ENCODE measurements at places on chromosomes 2 and 18. TPM values are rescaled to one million over a fixed set of nuclear protein-coding genes. Genes with fewer than 3 reads are reported as not detected.
A peak's percentile ranks its signal among the peaks of the same experiment; 100 is the strongest.

Gene C2orf80
- not detected for total RNA-seq

Gene SULT1C3
- total RNA-seq: not detected

Gene RPIA
- total RNA-seq: 8.8 TPM

DNA sequence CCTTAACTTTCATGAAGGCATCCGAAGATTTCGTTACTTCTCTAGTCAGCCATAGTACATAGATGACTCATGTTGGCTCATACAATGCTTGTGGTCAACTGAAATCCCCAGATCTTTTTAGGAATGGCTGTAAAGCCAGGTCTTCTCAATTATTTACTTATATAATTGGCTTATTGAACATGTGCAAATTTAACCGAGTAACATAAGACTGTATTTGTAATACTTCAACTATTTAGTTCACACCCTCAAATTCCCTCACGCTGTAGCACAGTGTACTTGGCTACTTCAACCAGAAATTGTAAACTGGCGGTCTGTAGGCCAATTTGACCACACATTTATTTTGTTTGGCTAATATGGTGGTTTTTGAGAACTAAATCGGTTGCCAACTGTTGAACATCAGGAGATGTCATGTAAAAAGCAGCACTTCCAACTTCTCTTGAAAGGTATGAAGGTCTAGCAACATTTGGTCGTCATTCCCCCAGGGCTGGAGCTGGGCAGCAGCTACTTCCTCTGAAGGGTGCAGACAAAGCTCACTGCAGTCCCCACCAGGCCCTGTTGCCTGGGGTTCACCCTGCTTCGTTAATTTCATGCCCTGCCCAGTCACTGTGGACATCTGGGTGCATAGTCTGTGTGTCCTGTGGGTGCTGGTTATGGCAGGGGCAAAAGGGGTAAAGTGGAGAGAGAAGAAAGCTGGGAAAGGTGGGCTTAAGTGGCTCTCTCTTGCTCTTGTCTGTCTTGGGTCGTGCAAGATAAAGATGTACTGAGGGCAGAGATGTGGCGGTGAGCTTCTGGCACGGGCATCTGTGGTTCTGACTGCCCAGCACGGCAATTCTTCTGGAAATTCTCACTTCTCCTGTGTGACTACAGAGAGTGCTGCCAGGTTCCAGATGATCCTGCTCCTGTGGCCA is 3.2 kb upstream of the SH3RF3 start:
- DNase-seq: peak; percentile 94

DNA sequence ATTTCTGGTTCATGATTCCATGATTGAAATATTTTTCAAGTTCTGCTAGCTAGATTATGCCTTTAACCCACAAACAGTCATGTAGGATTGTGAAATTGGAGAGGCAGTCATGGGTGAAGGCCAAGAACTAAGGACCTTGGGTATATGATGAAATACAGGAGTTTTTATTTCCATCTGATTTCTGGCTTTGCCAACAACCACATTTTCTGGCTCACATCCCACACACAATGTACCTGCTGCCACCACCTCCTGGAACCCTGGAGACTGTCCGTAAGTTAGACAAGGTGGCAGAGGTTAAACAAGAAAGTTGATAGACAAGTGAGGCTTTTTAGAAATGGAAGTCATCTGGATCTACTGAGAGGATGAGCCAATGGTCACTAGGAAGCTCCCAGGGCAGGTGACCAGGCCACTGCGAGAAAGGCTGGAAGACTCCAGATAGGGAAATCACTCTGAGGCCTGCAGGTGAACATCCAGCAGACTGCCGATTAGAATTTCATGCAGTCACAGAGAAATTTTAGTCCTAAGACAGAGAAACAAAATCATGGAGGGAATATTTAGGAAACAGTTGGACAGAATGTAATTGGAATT is 402.0 kb downstream of the ALK start:
- DNase-seq: no peak

- no peak for DNase-seq
Measured at GRCh38 chr2:231037731-231038482, 584 bp downstream of the C2orf72 start.

DNA sequence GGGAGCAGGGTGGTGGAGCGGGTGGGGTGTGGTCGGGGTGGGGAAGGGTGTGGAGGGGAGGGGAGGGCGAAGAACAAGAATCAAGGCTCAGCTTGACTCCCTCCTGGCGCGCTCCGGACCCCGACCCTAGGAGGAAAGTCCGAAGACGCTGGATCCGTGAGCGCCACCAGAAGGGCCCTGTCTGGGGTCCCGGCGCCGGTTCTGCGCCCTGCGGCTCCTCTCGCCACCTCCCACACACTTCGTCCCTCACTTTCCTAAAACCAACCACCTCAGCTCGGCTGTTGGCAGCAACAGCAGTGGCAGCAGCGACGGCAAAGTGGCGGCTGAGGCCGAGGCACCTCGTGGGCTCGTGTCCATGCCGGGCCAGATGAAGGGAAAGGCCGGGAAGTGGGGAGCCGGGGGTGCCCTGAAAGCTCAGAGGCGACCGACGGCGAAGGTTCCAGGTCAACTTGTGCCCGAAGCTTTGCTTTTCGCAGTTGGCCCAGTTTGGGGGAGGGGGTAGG is 2.1 kb downstream of the KLHL14 start:
- DNase-seq: no peak

GRCh38 chr2:215528555-215528954 is 92.7 kb upstream of the FN1 start:
- DNase-seq: peak; percentile 67

DNA sequence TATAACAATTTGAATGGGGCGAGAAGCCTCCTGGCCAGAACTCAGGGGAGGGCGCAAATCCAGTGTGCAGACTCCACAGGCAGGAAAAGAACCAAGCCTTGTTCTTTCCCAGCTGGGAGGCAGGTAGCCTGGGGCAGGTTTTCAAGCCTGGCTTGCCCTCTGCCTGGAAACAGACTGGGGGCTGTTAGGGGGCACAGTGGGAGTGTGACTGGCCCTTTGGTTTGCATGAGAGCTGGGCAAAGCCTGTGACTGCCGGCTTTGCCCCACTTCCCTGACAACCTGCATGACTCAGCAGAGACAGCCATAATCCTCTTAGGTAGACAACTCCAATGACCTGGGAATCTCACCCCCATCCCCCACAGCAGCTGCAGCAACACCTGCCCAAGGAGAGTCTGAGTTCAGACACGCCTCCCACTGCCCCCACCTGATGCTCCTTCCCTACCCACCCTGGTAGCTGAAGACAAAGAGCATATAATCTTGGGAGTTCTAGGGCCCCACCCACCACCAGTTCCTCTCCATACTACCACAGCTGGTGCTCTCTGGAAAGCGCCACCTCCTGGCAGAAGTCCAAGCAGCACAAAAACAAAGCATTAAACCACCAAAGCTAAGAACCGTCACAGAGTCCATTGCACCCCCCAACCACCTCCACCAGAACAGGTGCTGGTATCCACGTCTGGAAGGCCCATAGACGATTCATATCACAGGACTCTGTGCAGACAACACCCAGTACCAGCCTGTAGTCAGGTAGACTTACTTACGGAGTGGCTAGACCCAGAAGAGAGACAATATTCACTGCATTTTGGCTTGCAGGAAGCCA is 402.5 kb downstream of the STK39 start:
- no peak for DNase-seq

DNA sequence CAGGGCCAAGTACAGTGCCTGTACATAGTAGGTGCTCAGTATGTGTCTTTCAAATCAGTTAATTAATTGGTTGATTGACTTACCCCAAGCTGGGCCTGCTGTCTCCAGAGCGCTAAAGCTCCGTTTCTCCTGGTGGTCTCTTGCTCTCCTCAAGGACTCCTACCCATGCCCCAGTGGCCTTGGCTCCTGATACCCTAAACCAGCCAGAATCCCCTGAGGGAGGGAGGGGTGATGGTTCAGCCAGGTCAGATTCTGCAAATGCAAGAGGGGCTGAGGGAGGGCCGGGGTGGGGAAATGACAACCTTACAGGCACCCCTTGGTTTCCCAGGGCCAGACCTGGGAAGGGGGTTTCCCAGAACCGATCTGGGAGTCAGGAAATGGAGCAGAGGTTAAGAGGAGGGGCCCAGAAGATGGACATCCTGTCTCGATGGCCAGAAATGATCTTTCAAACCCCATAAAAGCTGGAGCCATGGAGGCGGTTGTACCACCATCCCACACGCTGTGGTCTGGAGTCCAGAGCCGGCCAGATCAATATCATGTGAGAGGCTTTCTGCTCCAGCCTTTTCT is 209.1 kb downstream of the TNS1 start:
- DNase-seq: no peak

DNA sequence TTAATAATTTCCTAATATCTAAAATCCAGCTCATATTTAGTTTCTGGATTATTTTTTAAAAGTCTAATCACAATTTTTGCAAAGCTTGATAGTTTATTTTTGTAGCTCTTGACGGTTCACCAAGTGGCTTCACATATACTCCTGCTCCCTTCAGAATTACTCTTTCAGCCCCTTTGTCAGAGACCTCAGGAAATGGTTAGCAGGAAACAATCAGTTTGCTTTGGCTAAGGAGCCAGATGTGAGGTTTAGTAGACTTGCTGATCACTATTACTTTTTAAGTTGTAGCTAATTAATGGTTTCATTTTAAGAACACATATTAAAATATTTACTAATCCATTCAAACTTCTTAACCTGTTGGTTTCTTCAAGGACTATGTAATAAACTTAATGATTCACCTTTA is 2.3 kb downstream of the RBBP8 start:
- no peak for DNase-seq

- DNase-seq: no peak
Measured at GRCh38 chr18:32422201-32422600, 48.5 kb downstream of the GAREM1 start.

- no peak for DNase-seq
Measured at GRCh38 chr2:237234268-237234667, 148.6 kb downstream of the COPS8 start.

Measured in A172 (cell line).